ENCODE measurements at places on chromosomes 16 and 17. TPM values are rescaled to one million over a fixed set of nuclear protein-coding genes. Genes with fewer than 3 reads are reported as not detected.
A peak's percentile ranks its signal among the peaks of the same experiment; 100 is the strongest.

DNA sequence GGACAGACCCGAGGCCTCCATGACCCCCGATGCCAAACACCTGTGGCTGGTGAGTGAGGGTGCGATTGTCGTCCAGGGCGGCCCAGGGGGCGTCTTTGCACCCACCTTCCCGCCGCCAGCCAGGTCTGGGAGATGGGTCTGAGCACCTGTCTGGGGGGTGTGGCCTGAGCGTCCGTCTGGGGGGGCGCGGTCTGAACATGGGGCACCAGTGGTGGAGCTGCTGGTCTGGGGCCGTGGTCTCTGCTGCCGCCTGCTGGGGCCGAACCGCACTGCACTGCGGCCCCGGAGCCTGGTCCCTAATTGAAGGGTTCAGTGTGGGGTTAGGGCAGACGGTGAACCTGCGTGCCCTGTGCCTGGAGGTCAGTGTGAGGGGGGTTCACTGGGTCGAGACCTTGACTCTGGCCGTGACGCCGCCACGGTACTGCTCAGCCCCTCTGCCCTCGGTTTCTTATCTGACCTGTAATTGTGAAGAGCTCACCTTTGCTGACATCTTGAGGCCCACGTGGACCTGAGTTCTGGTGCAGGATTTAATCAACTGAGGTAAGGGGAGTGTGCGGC lies 12.6 kb upstream of the TCF25 start:
- no peak overlapping the region for H3K4me3 ChIP-seq
- H3K4me1 ChIP-seq, result no peaks in the 10 kb centered on the region
- H3K27ac ChIP-seq, result no peak overlapping the region

DNA sequence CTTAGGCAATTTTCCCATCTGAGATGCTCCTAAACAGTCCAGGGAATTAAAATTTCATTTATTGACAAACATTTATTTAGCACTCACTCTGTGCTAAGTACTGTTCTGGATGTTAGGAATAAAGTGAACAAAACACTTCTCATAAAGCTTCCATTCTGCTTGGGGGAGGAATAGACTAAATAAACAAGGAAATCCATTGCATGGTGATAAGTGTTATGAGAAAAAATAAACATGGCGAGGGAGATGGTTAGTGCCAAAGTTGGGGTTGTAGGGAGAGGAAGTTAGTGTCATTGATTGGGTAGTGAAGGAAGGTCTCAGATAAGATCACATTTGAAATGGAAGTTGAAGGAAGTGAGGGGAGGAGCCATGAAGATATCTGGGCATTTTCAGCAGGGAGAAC lies 72.2 kb upstream of the CES5A start:
- H3K4me3 ChIP-seq, result no peak overlapping the region
- H3K4me1 ChIP-seq, result no peaks in the 10 kb centered on the region
- H3K27ac ChIP-seq, result no peak overlapping the region

Gene CCL23
- 8.6 TPM for total RNA-seq

- H3K4me1 ChIP-seq, result no peaks in the 10 kb centered on the region
- H3K27ac ChIP-seq, result no peak overlapping the region
- H3K4me3 ChIP-seq, result no peak overlapping the region
Measured at GRCh38 chr17:76843703-76844484, 24.3 kb upstream of the MGAT5B start.

GRCh38 chr17:27586203-27586721 lies 44.7 kb upstream of the LGALS9 start:
- DNase-seq, result no peak
- no peak overlapping the region for H3K27ac ChIP-seq
- no peaks in the 10 kb centered on the region for H3K27me3 ChIP-seq

DNA sequence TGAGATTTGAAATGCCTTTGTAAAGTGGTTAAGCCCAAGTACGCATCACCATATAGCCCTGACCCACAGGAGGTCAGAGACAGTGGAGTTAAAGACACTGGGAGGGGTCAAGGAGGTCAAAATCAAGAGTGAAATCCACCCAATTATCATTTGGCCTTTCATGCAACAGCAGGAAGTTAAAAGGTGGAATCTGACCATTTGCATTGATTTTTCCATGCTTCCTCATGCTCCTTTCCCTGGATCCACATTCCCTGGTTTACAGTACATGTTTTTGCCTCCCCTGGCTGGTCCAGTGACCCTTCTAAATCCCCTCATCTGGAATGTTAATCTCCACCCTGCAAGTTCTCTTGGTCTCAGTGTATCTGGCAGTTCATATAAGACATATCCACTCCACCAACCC lies 36.6 kb upstream of the TOM1L1 start:
- H3K27me3 ChIP-seq, result no peaks in the 10 kb centered on the region
- H3K4me3 ChIP-seq, result no peak overlapping the region
- no peak for DNase-seq
- no peaks in the 10 kb centered on the region for H3K4me1 ChIP-seq

DNA sequence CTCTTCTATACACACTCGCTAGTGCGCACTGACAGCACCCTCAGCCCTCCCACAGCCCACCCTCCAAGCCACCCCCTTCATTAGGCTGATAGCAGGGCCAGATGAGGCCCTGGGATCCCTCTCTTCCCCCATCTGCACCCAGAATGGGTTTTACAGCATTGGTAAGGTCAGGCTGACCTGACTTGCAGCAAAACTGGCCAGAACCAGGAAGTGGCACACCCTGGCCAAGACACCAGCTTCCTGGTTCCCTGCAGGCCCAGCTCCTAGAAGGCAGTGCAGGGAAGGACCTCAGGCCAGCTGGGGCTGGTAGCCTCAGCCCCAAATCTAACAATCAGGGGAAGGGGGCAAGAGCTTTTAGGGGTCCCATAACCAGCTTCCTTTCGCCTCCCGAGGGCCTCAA lies 50.0 kb upstream of the MRPS23 start:
- DNase-seq, result peak; percentile 78
- H3K4me1 ChIP-seq, result no peaks in the 10 kb centered on the region
- H3K36me3 ChIP-seq, result no peaks in the 10 kb centered on the region
- H3K4me3 ChIP-seq, result no peak overlapping the region

GRCh38 chr17:5011928-5012327 lies 14.2 kb downstream of the KIF1C start:
- H3K27ac ChIP-seq, result no peak overlapping the region
- no peak for DNase-seq
- peaks cover 12% of the 10 kb centered on the region for H3K36me3 ChIP-seq

GRCh38 chr17:39660397-39661385 lies 4.5 kb upstream of the TCAP start:
- H3K4me3 ChIP-seq, result no peak overlapping the region
- no peaks in the 10 kb centered on the region for H3K36me3 ChIP-seq
- H3K27me3 ChIP-seq, result no peaks in the 10 kb centered on the region
- no peak for DNase-seq
- H3K4me1 ChIP-seq, result no peaks in the 10 kb centered on the region

Gene HOXB1
- not detected for total RNA-seq

DNA sequence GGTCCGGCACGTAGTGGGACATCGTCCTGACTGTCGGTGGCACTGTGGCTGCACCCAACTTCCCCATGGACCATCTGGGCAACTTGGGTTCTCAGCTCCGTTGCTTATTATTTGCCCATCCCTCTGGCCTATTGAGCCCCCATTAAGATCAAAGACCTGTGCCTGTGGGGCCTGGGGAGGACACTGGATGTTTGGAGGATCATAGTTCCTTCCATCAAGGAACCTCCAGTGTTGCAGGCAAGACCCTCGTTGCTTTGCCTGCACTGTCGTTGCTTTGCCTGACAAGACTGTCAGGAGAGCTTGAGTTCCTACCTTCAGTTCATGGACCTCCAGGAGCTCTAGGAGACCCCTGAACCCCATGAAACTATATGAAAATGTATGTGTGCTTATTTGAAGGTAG lies 127.2 kb downstream of the CCDC144A start:
- peaks cover 2% of the 10 kb centered on the region for H3K4me1 ChIP-seq
- no peak overlapping the region for H3K27ac ChIP-seq
- H3K27me3 ChIP-seq, result no peaks in the 10 kb centered on the region
- no peak for DNase-seq
- H3K36me3 ChIP-seq, result no peaks in the 10 kb centered on the region
- H3K4me3 ChIP-seq, result no peak overlapping the region

Gene RPL19
- total RNA-seq, result 1,264 TPM

Gene KRTAP9-2
- total RNA-seq, result not detected

Gene SLC5A11
- not detected for total RNA-seq

Gene NXPH3
- total RNA-seq, result 87.5 TPM
